ENCODE measurements at places on chromosomes 2 and 18.

GRCh38 chr2:241035818-241036396, 37.5 kb downstream of the SNED1 start:
- no peak for DNase-seq

DNA sequence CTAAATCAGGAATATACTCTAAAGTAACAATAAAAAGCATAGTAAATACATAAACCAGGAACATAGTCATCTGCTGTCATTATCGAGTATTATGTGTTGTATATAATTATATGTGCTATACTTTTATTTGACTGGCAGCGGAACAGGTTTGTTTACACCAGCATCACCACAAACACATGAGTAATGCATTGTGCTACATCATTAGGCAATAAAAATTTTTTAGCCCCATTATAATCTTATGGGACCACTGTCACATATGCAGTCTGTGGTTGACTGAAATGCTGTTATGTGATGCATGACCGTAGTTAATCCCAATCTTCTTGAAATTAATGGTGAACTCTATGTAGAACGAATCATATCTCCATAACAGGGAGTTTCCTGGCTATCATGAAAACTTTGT, 136.7 kb upstream of the ZFP36L2 start:
- no peak for DNase-seq

DNA sequence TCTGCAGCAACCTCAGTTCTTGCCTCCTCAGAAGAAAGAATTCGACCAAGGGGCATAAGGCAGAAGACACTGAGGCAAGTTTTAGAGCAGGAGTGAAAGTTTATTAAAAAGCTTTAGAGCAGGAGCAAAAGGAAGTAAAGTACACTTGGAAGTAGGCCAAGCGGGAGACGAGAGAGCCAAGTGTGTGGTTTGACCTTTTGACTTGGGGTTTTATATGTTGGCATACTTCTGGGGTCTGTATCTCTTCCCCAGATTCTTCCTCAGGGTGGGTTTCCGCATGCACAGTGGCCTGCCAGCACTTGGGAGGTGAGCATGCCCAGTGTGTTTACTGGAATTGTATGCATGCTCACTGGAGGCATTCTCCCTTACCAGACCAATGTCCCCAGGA, 59.3 kb upstream of the ANKRD44 start:
- no peak for DNase-seq

DNA sequence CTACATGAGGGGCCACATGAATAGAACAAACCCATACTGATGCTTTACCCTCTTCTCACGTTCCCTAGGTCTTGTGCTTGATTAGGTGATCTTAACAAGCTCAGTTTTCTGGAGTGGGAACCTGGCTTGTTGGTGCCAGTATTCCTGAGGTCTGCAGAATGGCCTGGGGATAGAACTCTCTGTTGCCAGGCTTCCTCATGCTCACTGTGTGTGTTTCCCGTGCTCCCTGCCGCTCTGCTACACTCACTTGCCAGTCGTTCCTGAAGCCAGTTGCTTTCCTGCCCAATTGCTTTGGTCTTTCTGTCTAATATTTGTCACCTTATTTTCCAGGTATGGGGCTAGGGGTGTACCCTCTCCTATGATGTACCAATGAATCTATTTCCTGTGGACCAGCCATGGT, 2111.5 kb upstream of the PIK3C3 start:
- DNase-seq: no peak

GRCh38 chr2:239037559-239037910, 189.7 kb downstream of the TWIST2 start:
- no peak for DNase-seq

- no peak for DNase-seq
Measured at GRCh38 chr2:53802617-53803151, 15.8 kb downstream of the ERLEC1 start.

GRCh38 chr2:207041279-207041678, 102.0 kb downstream of the CPO start:
- DNase-seq: no peak

DNA sequence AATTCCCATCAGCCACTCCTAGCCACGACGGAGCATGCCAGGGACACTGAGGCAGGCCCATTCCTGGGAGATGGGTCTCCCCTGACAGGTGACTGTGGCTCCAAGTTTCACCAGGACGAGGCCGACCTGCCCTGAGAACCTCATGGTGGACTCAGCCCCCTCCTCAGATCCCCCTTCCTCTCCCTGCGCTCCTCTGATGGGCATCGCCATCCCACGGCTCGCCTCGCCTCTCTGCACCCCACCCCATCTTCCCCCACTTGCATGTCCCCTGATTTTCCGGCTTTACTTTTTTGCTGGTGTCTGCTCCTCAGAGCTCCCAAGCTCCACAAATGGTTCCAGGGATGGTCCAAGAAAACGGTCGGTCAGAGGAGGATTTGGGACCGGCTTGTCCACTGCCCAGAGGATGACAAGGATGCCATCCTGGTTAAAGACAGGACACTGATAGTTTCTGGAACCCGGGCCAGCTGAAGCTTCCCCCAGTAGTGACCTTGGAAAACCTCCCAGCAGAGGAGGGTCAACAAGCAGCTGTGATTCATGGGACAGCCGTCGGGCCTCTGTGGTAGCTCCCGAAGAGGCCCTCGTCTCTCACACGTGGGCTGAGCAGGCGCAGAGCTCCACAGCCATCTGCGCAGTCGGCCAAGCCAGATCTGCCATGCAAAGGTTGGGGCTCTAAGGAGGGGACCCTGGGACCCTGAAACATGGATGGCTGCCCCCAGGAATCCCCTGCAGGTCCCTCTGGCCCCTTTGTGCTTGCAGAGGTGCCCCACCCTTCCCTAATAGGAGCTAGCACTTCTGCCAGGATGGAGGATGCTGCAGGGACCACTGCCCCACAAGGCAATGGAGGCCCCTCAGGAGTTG, 87.8 kb upstream of the SLC66A3 start:
- DNase-seq: no peak

DNA sequence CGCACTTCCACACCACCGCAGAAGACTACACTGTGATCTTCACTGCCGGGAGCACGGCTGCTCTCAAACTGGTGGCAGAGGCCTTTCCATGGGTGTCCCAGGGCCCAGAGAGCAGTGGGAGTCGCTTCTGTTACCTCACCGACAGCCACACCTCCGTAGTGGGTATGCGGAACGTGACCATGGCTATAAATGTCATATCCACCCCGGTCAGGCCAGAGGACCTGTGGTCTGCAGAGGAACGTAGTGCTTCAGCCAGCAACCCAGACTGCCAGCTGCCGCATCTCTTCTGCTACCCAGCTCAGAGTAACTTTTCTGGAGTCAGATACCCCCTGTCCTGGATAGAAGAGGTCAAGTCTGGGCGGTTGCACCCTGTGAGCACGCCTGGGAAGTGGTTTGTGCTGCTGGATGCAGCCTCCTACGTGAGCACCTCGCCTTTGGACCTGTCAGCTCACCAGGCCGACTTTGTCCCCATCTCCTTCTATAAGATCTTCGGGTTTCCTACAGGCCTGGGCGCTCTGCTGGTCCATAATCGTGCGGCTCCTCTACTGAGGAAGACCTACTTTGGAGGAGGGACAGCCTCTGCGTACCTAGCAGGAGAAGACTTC, 12.5 kb downstream of the MOCOS start:
- DNase-seq: no peak

- no peak for DNase-seq
Measured at GRCh38 chr2:72999729-73000725, 71.5 kb downstream of the SFXN5 start.

DNA sequence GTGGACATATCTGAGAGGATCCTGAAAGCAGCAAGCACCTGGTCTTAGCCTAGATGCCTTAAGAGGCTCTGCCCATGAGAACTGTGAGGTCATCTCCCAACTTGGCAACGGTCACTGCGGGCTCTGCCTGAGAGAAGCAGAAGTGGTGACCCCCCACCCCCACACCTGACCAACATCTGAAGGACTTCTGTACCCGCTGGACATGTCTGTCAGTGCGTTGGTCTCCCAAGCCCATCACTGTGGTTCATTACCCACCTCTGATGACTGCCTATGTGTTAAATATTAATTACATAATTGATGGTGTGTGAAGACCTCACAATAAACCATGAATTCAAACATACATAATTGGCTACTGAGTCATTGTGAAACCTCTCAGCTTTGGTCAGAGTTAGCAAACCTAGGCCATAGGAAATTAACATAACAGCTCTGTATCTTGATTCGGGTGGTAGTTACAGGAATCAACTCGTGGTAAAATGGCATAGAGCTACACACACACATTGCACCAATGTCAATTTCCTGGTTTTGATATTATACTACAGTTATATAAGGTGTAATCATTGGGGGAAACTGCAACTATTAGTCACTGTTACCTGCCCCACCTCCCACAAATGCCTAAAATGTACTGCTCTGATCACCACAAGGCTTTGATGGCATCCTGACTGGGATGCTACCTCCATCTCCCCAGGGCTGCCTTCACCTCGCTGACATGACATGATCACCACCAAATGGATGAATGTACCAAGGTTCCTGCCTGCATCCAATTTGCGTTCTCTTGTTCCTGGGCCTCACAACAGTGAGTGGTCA, 4.3 kb upstream of the GALNT1 start:
- DNase-seq: no peak

DNA sequence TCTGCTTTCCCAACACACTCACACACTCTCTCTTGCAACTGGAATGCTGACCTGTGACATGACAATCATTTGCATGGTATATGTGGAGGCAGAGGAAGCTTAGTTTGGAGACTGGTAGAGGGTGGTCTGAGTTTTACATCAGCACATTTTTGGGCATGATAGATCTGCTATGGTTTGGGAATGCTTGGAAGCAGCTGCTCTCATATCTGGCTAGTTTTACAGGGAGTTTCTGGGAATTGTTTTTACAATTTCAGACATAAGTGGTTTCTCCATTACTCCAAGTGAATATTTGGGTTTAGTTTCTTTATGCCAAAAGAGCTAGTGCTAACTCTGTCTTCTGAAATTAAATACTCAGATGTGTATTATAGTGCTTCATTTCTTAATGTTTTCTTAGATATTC, 977.6 kb downstream of the SUCLG1 start:
- DNase-seq: no peak

All from NCI-H2171 (cell line).